ENCODE measurements at places on chromosomes 4 and X.

DNA sequence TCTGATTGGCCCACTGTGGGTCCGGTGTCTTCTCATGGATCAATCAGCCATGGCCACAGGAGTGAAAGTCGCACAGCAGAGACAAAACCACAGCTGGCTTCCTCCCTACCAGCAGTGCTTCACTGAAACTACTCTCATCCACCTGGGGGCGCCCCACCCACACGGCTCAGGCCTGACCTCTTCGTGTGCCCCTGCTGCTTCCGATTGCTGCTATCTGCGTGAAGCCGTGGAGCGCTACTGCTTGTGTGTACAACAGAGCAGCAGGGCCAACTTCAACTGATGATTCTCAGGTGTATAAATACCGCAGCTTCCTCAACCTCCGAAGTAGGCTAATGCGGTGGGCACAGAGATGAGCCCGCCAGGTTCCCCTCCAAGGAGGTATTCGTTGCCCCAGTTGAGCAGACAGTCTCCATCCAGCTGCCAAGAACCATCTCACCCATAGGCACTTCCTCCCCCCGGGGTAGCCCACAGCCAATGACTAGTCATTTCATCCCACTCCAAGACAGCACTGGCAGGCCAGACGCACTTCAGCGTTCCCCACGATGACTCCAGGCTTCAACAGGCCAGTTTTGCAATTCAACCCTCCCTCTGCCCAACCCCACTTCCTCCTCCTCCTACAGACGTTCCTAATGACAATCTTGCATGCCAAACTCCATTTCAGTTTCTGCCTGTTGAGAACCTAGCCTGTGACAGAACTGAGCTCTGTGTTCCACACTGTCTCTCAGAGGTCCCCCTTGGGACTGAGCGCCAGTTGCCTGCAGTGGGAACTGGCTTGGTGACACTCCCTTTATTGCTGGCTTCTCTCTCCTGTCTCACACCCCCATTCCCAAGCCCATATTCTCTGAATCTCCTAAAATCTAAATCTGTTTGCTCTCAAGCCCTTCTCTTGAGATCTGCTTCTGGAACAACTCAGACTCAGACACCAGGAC, 41.3 kb upstream of the ATP6AP2 start:
- peak; percentile 84 for DNase-seq

GRCh38 chrX:1717373-1717772, 102.5 kb downstream of the ASMT start:
- DNase-seq = no peak

DNA sequence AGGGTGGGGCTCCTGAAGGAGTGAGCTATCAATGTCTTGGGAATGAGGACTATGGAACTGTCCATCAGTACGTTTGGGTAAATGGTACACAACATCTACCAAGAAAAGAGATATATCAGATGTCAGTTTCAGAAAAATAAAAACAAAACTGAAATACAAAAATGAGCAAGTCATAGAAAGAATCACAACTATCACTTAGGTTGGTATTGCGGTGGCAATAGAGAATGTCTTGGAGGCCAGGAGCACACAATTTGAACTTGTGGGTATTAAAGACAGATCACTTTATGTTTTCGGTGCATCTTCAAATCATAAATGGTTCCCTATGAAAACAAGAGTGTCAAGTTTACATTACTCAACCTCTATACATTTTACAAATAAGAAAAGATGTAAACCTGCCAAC, 176.8 kb downstream of the CHM start:
- no peak for DNase-seq

DNA sequence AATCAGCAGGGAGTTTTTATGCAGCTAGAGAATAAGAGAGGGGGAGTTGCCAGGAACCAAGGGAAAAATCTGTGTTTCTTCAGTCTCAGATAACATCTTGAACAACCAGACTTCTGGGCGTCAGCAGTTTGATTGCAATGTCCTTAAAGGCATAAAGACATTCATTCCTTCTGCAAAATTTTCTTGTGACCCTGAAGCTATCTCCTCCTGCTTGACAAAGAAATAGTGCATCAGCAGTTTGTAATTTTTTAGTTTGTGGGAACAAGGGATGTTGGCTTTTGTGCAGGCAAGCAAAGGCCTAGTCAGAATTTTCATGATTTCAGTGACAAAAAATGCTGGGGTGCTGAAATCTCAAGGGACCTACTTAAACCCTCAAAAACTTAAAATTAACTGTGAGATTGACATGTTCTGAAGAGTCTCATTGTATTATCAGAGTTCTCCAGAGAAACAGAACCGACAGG, 125.8 kb upstream of the UNC5C start:
- DNase-seq = no peak

GRCh38 chr4:87306056-87306455, 16.6 kb downstream of the HSD17B13 start:
- DNase-seq = no peak

- DNase-seq = no peak
Observed at GRCh38 chr4:184232202-184232601, 14.5 kb upstream of the ENPP6 start.

DNA sequence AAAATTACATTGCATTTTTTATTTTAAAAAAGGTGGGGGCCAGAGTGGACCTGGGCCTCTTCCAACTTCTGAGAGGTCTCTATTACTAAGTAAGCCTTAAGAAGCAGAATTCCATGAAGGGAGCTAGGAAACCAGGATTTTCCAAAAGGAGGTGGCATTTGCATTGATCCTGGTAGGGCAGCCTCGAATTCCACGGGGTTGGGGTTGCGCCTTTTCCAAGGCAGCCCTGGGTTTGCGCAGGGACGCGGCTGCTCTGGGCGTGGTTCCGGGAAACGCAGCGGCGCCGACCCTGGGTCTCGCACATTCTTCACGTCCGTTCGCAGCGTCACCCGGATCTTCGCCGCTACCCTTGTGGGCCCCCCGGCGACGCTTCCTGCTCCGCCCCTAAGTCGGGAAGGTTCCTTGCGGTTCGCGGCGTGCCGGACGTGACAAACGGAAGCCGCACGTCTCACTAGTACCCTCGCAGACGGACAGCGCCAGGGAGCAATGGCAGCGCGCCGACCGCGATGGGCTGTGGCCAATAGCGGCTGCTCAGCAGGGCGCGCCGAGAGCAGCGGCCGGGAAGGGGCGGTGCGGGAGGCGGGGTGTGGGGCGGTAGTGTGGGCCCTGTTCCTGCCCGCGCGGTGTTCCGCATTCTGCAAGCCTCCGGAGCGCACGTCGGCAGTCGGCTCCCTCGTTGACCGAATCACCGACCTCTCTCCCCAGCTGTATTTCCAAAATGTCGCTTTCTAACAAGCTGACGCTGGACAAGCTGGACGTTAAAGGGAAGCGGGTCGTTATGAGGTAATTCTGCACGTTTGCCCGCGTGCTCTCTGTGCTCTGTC, at the start of gene PGK1:
PGK1 (plus strand) TSS at position 626 of the 824 bp plus-strand sequence; CDS start at position 719, 93 bp downstream.
- peak; percentile 84 for DNase-seq

GRCh38 chr4:100421361-100421978, 96.4 kb downstream of the EMCN start:
- DNase-seq = peak; percentile 44

DNA sequence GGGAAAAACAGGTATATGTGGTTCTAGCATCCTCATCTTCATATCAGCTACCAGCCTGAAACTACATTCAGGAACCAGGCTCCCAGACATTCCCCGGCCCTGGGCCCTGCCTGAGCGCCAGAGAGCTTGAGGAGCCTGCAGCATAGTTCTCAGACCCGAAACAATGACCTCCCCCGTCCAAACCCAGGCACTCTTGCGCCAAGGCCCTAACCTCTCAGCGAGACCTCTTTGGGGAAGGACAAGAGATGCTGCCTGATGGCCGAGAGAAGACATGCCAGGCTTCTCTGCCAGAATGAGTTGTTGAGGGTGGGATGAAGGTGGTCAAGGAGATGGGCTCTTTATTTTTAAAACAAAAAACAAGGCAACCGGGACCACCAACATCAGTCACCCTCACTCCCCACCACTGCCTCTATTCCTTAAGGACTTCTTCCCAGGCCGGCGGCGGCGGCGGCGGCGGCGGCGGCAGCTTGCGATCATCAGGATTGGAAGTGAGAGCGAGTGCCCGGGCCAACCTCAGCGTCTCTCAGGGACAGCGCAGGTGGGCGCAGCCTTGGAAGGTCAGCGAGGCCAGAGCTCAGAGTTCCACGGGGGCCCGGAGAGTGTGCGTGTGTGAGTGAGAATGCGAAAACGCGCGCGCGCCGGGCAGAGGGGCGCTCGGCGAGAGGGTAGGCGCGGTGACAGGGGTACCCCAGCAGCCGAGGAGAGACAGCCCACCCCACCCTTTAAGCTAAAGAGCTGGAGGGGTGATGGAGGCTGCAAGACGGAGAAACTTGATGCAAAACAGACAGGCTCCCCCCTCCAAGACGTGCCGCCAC, 601 bp downstream of the INPP4B start:
- DNase-seq = no peak

- no peak for DNase-seq
Observed at GRCh38 chr4:113288696-113289095, 239.2 kb downstream of the ANK2 start.

- no peak for DNase-seq
Observed at GRCh38 chr4:169341490-169341889, 70.7 kb upstream of the SH3RF1 start.

DNA sequence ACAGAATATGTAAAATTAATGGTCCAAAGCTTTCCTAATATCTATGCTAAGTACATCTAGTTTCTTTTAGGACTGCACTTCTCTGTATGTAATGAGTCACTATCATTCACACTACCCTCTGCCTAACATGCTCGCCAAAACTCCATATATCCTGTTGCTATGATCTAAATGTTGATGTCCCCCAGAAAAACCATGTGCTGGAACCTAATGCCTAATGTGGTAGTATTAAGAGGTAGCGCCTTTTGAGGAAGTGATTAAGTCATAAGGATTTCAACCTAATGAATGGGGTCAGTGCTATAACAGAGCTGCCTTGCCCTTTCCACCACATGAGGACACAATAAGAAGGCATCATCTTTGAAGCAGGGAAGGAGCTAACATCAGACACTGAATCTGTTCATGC, 34.9 kb upstream of the NFKB1 start:
- DNase-seq = no peak

DNA sequence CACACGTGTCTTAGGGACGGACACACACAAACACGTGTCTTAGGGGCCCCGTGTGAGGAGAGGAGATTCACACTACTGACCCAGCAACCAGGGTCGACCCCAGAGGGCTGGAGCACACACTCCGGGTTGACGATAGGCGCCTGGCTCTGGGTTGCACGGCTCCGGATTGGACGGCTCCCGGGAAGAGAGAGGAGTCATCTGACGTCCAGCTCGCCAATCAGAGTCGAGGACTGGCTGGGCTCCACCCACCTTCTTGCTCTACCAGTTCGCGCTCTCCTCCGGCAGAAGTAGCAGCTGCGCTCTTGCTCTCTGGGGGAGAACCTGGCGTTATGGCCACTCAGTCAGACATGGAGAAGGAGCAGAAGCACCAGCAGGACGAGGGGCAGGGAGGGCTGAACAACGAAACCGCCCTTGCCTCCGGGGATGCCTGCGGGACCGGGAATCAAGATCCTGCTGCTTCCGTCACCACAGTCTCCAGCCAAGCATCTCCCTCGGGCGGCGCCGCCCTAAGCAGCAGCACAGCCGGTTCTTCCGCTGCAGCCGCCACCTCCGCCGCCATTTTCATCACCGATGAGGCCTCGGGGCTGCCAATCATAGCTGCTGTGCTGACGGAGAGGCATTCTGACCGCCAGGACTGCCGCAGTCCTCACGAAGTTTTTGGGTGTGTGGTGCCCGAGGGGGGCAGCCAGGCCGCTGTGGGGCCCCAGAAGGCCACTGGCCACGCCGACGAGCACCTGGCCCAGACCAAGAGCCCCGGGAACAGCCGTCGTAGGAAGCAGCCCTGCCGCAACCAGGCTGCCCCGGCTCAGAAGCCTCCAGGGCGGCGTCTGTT, 74.3 kb downstream of the NUDT10 start:
- no peak for DNase-seq

DNA sequence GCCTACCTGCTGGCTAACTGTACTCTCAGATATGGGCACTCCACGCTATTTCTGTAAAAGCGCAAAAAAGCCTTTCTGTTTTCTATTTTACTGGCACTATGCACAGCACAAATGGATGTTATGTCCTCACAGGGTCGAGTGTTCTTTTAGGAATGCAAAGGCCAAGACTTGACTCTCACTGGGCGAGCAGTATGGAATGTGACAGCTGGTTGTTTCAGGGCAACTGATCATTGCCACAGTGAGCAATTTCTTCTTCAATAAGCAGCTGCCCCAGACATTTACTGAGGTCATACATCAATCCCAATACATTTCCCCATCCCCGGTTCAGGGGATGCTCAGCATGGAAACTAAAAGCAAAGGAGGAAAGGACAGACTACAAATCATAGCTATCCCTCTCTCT, 58.2 kb downstream of the PDE5A start:
- DNase-seq = no peak

DNA sequence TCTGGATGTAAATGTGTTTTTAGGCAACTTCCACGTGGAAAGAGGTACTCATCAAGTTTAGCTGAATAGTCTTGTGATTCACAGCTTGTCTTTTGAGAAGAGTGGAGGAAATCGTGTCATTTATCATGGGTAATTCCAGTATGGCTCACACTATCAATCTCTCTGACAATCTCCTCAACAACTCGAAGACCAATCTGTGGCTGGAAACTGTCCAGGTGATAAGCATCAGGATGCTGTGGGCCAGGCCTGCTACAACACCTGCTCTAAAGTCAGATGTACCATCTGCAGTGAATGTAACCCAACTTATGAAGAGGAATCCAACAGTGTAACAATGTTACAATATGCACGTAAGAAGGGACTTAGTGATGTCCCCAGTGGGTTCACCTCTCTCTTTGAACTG, 132.1 kb upstream of the GK2 start:
- DNase-seq = no peak
